CD14-positive monocyte (primary cell): ENCODE measurements at places on chromosomes 3 and 15.

GRCh38 chr15:23384371-23384770 is 29.8 kb downstream of the GOLGA8S start:
- DNase-seq: no peak

GRCh38 chr3:45322616-45323015 is 65.8 kb upstream of the LARS2 start:
- no peak for DNase-seq

GRCh38 chr3:141240687-141241615 is 9.3 kb downstream of the PXYLP1 start:
- DNase-seq: no peak

GRCh38 chr3:94356581-94356980 is 293.7 kb downstream of the NSUN3 start:
- DNase-seq: no peak

- DNase-seq: no peak
Observed at GRCh38 chr15:25797511-25797935, 65.6 kb downstream of the ATP10A start.

DNA sequence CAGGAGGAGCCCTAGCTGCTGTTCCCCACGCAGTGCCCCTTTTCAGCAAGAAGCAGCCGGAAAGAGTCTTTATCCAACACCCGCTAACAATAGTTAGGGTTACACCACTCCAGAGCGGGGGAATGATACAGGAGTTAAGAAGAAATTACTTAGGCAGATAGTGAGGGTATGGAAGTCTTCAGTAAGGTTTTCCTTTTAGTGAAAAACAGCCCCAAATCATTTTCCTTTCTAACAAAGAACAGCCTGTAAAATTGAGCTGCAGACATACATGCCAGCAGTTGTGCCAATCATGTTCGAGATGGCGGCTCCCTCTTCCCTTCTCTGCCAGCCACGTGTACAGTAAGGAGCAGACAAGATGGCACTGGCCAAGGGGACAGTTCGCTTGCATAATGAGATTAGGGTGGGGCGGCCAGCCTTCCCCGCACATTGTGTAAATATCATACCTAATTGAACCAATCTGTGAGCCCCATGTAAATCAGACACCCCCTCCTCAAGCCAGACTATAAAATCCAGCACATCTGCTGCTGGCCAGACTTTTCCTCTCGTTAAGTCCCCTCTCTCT is 18.5 kb upstream of the SENP5 start:
- DNase-seq: no peak

GRCh38 chr3:52317208-52318000 is 1.3 kb downstream of the DNAH1 start:
- DNase-seq: peak; percentile 45

GRCh38 chr3:29412110-29412509 is 131.2 kb downstream of the RBMS3 start:
- no peak for DNase-seq

DNA sequence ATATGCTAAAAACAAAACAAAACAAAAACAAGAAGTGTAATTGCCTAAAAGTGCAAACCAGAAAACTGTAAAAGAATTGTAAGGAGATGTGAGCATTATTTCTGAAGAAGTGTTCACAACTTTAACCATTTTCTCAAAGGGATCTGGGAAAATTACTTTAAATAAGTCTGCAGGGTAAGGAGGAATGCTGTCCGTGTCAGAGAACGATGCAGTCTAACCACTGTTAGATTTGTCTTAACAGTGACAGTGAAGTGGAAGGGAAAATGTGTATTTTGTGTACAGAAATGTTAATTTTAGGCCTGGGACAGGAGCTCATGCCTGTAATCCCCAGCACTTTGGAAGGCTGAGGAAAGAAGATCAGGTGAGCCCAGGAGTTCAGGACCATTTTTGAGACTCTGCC is 95.7 kb downstream of the DLG1 start:
- no peak for DNase-seq

- DNase-seq: no peak
Observed at GRCh38 chr3:191424881-191425280, 36.1 kb upstream of the PYDC2 start.

DNA sequence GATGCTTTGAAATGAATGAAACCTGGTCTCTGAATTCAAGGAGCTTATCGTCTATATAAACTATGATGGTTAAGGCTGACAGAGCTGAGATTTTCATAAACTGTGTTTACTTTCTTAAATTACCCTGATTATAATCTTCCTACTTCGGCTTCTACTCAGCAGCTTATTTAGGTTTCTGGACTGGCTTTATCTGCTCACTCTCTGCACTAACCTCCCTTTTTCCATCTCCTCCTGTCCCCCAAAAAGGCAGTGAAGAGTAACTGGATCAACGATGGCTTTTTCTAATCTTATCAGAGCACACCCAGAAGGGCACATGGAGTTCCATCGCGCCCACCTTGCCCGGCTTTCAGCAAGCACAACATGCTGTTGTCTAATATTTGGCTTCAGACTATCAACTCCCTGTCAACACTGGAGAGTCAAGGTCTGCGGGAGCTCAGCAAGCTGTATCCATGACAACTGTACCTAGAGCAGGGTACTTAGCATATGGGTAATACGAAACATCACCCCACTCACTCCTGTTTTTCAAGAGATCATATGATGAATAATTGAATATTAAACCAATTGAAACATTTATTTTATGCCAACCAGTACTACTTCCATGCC is 417.3 kb downstream of the GABRB3 start:
- no peak for DNase-seq

- no peak for DNase-seq
Observed at GRCh38 chr15:59741274-59741906, 52.3 kb upstream of the BNIP2 start.

DNA sequence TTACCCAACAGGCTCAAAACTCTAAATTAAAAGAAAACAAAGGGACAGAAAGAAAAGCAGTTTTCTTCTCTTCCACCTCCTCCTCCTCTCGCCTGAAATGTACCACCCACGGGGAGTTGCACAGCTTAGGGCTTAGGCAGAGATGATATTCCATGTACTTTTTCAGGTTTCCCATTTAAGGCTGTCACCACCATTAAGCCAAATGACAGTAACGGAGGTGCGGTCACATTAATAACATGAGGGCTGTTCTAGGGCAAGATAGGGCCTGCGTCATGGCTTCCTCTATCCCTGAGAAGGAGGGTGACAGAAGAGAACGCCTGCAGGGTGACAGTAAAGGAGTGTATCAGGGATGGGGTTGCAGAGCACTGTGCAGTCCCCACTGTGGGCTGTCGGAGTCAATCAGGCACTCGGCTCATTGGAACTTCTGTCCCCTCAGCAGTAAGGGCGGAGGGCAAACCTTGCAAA is 51.7 kb upstream of the TJP1 start:
- no peak for DNase-seq

- no peak for DNase-seq
Observed at GRCh38 chr3:186444288-186444687, 82.3 kb upstream of the DGKG start.

DNA sequence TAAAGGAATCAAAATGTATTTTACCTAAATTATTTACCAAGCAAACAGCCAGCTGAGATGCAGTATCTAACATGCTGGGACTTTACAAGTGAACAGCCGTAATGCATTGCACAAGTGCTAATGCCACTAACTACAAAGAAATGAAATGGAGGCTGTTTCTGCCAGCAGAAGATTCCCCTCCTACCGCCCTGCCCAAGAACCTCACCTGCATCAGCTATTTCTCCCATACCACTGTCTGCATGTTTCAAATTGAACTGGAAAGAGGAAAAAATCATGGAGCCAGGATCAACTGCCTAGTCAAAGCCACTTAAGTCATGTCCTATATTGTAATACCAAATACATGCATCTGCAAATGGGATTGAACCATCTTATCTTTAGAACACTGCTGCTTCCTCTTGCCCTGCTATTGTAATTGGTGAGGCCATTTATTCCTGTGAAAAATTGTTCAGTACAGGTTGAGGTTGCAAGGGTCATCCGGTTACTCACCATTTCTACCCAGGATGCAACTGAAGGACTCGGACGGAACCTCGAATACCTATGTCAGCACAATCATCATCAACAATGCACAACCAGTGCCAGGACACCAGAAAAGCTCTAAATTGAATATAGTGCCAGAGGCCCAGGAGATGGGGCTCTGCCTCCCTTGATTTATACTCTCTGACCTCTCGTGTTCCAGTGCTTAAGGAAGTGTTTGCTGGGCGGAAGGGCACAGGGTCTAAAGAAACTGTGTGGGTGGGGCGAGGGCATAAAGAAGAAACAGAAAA is 27.5 kb downstream of the ANXA2 start:
- DNase-seq: no peak

GRCh38 chr15:81940467-81941451 is 105.1 kb downstream of the MEX3B start:
- DNase-seq: no peak

DNA sequence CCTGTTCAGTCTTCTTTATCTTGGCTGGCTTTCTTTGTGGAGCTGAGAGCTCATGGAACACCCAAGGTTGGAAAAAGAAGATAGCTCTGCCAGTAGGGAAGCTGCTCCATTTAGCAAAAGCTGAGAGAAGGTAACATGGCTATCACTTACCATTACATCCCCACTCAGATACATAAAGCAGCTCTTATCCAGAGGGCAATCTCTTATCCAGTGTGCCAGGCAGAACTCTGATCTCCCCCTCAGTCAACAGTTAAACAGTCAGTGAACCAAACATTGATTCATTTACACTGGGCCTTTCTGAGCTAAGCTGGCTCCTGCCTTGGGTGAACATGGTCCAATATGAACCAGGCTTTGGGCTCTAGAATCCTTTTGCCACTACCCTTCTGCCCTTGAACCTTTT is 624.2 kb downstream of the NTRK3 start:
- no peak for DNase-seq

GRCh38 chr3:16978234-16978920 is 93.6 kb downstream of the PLCL2 start:
- DNase-seq: no peak

DNA sequence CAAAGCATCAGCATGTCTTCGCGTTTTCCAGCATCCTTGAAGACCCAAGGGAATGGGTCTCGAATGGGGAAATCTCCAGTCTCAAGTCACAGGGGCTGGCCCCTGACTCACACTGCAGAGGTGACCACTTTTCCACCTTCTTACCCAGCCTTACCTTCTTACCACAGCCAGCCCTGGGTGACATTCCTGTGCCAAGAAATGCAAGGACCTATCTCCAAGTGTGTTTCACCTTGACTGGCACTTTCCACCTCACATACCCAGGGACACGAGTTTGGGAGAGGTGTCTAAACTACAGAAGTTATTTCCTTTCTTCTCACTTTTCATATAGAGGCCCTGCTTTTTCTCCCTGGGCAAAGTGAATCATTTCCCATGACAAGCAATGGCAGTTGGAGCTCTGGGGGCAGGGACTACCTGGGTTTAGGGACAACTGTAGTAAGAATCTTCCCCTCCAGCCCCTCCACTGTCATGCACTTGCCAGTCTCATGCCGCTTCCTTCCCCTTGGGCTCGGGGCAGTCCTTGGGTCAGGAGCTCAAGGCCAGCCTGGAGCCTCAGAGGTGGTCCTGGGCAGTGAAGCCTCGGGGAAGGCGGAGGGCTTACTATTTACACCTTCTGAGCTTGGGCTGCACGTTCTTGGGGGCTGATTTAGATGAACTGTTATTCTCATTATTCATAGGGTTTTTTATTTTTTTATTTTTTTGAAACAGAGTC is 16.8 kb downstream of the PAQR5 start:
- DNase-seq: no peak

GRCh38 chr3:62242831-62243509 is 130.4 kb downstream of the FEZF2 start:
- no peak for DNase-seq

- DNase-seq: no peak
Observed at GRCh38 chr3:41808152-41808551, 153.8 kb downstream of the ULK4 start.

- peak; percentile 45 for DNase-seq
Observed at GRCh38 chr3:186930143-186930640, at the start of gene ST6GAL1. Gene ST6GAL1, plus strand, starts transcription at chr3:186930526. Its CDS starts 112,178 bp downstream, at chr3:187042704.

- no peak for DNase-seq
Observed at GRCh38 chr3:120119846-120120510, 25.7 kb upstream of the GSK3B start.

DNA sequence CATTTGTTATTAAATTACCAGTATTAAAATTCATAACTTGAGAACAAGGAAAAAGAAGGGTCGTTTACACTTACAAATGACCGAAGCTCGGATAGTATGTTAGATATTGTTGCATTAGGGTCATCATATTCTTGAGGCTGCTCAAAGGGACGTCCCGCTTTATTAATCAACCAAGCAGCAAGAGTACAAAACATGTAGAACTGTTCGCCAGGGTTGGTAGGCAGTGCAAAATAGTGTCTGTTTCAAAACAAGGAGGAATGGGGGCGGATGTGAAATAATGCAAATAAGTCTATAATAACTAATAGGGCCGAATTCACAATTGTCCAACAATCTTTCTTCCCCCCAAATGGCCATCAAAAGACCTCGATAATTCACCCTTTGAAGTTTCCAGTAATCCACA is 2.9 kb downstream of the IFT57 start:
- no peak for DNase-seq

GRCh38 chr3:169146866-169147237 is 516.7 kb downstream of the MECOM start:
- no peak for DNase-seq

- DNase-seq: no peak
Observed at GRCh38 chr3:16551342-16551976, 38.0 kb upstream of the RFTN1 start.

- DNase-seq: no peak
Observed at GRCh38 chr3:168266335-168266734, 170.6 kb upstream of the GOLIM4 start.

- no peak for DNase-seq
Observed at GRCh38 chr15:63876085-63876662, 42.4 kb upstream of the HERC1 start.

GRCh38 chr3:67648229-67648628 is 6.2 kb downstream of the SUCLG2 start:
- no peak for DNase-seq

- no peak for DNase-seq
Observed at GRCh38 chr3:123341-123740, 73.2 kb upstream of the CHL1 start.

DNA sequence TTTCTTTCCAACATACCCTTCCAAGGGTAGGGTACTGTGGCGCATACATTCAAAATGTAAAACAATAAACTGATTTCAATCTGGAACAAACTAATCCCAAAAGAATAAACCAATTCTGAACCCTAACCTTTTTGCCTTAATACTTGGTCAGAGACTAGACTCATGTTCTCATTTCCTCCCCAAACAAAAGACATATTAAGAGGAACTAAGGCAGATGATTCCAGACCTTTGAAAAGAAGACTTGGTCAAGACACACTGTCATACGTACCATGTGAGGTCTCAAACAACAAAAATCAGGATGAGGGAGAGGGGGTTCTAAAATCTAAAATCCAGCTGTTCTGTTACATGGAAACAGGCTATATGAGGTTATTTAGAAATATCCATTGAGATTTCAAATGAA is 102.1 kb downstream of the RFTN1 start:
- DNase-seq: no peak
